ENCODE measurements at places on chromosomes 6 and 20.

DNA sequence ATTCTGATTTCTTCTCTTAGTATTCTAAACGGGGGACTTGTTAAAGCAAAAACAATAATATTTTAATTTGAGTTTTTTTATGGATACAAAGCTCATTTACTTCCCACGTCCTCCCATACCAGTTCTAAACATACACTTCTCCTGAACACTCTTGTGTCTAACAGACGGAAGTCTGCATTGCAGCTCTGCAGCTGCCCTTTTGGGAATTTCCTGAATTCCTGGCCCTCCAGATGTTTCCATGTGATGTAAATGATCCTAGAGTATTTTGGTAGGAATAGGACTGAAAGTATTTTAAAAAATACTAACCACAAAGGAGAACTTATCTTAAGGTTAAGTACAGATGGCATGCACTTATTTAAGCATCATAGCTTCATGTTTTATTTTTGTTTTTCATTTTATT, 886.7 kb downstream of the TBC1D32 start:
- DNase-seq: no peak

DNA sequence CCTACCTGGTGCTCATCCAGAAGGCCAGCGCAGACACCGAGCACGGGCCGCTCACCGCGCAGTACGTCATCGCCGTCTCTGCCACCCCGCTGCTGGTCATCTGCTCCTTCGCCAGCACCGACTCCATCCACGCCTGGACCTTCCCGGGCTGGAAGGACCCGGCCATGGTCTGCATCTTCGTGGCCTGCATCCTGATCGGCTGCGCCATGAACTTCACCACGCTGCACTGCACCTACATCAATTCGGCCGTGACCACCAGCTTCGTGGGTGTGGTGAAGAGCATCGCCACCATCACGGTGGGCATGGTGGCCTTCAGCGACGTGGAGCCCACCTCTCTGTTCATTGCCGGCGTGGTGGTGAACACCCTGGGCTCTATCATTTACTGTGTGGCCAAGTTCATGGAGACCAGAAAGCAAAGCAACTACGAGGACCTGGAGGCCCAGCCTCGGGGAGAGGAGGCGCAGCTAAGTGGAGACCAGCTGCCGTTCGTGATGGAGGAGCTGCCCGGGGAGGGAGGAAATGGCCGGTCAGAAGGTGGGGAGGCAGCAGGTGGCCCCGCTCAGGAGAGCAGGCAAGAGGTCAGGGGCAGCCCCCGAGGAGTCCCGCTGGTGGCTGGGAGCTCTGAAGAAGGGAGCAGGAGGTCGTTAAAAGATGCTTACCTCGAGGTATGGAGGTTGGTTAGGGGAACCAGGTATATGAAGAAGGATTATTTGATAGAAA, 2.0 kb downstream of the SLC35D3 start:
- no peak for DNase-seq

DNA sequence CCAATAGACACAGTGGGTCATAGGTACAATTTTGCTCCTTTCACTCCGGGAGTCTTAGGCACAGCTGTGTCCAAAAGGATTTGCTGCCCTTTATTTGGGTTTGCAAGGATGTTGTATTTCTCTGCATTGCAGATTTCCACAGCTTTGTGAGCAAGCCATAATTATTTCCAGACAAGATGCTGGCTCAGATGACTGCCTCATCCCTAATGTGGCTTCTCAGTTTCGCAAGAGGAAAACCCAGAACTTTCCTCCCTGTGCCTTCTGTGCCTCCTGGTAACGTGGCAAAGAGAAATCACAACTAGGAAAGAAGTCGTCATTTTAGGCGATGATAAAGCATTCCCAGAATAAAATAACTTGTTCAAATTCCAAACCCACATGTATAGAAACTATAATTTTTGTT, 33.7 kb downstream of the FAM50B start:
- no peak for DNase-seq

DNA sequence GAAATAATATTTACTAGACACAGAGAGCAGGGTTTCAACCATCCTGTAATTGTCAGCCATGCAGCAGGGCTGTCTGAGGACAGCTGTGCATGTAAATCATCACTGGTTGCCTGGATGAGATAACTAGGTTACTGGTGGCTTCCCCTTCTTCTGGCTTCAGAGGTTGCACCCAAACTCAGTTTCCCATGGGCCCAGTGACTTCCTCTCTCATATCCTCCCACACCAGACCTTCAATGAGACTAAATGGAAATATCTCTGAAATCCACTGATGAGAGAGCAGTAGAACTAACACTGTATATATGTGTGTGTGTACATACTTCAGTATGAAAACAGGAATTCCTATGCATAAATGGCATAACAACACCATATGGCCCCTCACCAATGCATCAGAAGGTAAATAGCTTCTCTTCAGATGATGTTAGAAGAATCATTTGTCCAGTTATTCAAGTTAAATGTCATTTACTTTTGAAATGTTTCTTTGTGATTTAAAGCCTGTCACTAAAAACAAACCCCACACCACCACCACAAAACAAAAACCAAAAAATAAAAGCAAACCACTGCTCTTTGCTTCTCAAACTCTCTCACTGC, 51.0 kb upstream of the IL20RA start:
- DNase-seq: no peak

- peak; percentile 16 for DNase-seq
These were observed 34.3 kb downstream of the LRRC1 start for GRCh38 chr6:53828966-53829697.

DNA sequence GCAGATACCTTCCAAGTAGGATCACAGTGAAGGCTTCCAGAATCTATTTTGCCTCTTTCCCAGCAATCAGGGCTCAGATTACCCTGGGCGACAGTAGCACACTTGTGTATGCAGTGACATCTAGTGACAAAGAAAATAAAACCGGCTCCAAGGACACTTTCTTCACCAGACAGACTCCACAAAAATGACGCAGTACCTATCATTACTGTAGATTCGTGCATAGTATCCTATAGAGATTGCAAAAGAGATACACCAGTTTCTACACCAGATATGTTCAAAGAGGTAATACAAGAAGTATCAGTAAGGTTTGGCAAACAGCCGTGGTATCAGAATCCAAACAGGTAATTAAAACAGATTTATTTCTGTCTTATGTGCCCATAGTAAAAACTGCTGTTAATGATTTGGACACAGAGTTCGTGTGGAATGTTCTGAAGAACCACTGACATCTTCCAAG, 600.4 kb upstream of the JAG1 start:
- DNase-seq: peak; percentile 83

- DNase-seq: no peak
These were observed 105.0 kb upstream of the MAP3K7 start for GRCh38 chr6:90691823-90692222.

GRCh38 chr20:9253006-9253539, 184.2 kb downstream of the PLCB4 start:
- DNase-seq: no peak

GRCh38 chr6:139760128-139760527, 385.7 kb upstream of the CITED2 start:
- no peak for DNase-seq

GRCh38 chr6:130575971-130576370, 210.2 kb downstream of the TMEM200A start:
- no peak for DNase-seq

GRCh38 chr6:131258816-131259476, 123.7 kb downstream of the AKAP7 start:
- peak; percentile 64 for DNase-seq

GRCh38 chr6:7180751-7181150, 73.0 kb downstream of the RREB1 start:
- no peak for DNase-seq

- DNase-seq: no peak
These were observed 5.4 kb upstream of the PRDM1 start for GRCh38 chr6:106080763-106081095.

DNA sequence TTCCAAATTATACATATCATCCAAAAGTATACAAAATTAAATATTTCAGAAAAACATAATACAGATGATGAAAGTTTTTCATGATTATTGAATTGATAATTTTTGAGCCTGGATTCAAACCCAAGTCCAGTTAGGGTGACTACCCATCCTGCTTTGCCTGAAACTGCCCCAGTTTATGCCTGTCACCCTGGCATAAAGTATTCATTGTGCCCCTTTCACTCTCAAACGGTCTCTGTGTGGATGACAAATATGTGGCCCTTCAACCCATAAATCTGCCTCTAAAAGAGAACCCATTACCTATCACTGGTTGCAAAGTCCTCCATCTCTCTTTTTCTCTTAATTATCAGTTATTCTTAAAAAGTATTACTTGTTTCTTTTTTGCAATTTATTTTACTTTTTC, 553.7 kb upstream of the JARID2 start:
- DNase-seq: no peak

- DNase-seq: no peak
These were observed 109.3 kb downstream of the TCP11 start for GRCh38 chr6:35031611-35032529.

DNA sequence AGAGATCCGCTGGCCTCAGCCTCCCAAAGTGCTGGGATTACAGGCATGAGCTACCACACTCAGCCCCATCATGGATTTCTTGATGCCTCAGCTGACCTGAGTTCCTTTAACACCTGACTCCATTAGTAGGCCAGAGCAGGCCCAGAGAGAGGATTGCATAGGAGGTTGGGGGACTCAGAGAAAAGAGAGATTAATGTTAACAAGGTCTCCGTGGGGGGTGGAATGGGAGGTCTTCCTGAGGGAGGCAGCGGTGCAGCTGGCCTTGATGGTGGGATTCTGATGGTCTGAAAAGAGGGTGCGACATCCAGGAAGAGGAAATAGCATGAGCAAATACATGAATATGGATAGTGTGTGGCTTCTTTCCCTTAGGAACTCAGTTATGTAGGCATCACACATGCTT, 9.9 kb downstream of the SGK2 start:
- no peak for DNase-seq

DNA sequence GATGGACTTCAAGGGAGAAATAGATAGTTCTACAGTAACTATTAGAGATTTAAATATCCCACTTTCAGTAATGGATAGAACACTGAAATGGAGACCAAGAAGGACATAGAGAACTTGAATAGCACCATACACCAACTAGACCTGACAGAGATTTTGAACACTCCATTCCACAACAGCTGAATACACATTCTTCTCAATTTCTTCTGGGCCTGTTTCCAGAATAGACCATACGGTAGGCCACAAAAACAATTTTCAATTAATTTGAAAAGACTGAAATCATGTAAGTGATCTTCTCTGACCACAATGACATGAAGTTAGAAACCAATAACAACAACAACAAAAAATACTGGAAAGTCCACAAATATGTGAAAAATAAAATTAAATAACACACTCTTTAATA, 979.1 kb upstream of the FLRT3 start:
- DNase-seq: no peak

DNA sequence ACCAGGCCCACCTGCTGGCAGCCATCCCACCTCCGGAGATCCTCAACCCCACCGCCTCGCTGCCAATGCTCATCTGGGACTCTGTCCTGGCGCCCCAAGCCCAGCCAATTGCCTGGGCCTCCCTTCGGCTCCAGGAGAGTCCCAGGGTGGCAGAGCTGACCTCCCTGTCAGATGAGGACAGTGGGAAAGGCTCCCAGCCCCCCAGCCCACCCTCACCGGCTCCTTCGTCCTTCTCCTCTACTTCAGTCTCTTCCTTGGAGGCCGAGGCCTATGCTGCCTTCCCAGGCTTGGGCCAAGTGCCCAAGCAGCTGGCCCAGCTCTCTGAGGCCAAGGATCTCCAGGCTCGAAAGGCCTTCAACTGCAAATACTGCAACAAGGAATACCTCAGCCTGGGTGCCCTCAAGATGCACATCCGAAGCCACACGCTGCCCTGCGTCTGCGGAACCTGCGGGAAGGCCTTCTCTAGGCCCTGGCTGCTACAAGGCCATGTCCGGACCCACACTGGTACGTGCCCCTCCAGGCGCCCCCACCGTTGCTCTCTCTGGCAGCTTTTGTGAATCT, 1.1 kb downstream of the SNAI1 start:
- DNase-seq: no peak

- peak; percentile 76 for DNase-seq
These were observed 397.1 kb downstream of the ARHGAP18 start for GRCh38 chr6:129312880-129313279.

DNA sequence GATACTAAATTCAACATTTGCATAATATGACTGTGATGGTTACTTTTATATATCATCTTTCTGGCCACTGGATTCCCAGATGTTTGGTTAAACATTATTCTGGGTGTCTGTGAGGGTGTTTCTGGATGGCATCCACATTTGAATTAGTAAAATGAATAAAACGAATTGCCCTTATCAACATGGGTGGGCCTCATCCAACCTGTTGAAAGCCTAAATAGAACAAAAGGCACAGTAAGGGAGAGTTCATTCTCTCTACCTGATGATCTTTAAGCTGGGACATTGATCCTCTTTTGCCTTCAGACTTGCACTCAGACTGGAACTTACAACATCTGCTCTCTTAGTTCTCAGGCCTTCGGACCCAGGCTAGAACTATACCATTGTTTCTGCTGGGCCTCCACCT, 57.6 kb downstream of the CD24 start:
- DNase-seq: no peak

GRCh38 chr6:56890683-56891429, 64.1 kb upstream of the BEND6 start:
- DNase-seq: no peak

DNA sequence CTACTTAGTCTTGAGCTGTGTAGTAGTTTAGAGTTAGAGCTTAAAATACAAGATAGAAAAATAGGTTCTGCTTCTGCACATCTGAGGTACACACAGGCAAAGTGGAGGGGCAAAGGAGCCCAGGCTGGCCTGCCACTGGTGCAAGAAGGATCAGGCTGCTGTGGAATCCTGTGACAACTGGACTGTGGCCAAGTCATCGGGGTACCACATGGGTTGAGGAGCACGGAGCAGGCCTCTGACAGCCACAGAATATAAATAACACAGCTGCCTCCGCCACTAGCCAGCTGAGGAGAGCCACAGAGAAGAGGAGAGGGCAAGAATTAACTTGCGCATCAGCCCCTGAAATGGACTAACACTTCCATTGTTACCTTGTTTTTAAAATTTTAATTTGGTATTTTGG, 206.0 kb upstream of the MARCKS start:
- no peak for DNase-seq

- DNase-seq: no peak
These were observed 43.1 kb downstream of the ALDH5A1 start for GRCh38 chr6:24537771-24538385.

DNA sequence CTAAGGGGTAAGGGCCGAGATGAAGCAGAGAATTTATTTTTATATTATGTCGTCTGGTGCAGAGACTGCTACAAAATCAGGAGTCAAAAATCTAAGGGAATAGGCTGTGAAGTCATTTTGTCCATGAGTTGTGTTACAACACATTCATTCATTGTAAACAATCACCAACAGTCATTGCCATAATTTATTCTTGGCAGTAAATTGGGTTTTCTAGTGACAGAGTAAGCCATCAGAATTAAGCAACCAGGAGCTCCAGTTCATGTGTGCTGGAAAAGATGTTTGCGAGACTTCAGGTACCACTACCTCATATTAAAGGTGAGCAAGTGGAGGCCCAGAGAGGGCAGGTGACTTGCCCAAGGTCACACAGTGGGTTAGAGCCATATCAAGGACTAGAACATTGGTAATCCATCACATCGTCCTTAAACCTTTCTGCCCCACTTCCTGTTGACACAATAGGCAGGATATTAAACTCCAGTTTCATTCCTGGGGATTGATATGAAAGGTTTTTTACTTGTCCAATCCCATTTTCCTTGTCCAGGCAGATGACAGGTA, 46.0 kb downstream of the E2F3 start:
- DNase-seq: no peak
